SK-N-SH (cell line): ENCODE measurements at places on chromosomes 16 and 17. TPM values are rescaled to one million over a fixed set of nuclear protein-coding genes. Genes with fewer than 3 reads are reported as not detected.

DNA sequence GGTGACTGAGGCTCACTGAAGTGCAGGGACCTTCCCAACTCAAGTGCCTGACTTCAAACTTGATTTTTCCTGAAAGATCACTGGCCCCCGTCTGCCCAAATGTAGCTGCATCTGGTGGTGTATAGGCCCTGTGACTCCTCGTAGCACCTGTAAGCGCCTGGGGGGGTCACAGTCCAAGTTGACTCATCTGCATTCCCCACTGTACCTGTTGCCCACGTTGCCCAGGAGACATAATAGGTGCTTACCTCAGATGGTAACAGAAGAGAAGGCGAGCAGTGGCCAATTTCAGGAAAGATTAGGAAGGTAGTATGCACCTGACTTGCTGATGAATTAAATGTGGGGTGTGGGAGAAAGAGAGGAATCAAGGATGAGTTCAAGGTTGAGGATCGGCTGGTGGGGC lies 44.1 kb upstream of the EMP2 start:
- no peak for DNase-seq

DNA sequence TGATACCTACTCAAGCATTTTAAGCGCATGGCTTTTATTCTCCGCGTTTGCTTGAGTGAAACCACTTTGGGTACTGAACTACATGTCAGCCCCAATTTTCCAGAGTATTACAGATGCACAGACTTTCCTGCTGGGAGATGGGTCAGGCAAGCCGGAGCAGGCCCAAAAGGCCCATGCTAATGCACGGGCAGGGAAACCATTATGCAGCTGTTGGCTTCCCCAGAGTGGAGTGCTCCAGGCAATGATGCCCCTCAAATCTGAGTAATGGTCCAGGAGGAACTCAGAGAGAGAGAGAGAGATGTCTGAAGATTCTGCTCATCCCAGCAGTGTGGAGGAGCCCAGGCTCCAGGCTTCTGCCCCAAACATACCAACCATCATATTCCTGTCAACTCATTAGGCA lies 80.2 kb downstream of the CDH11 start:
- no peak for DNase-seq

DNA sequence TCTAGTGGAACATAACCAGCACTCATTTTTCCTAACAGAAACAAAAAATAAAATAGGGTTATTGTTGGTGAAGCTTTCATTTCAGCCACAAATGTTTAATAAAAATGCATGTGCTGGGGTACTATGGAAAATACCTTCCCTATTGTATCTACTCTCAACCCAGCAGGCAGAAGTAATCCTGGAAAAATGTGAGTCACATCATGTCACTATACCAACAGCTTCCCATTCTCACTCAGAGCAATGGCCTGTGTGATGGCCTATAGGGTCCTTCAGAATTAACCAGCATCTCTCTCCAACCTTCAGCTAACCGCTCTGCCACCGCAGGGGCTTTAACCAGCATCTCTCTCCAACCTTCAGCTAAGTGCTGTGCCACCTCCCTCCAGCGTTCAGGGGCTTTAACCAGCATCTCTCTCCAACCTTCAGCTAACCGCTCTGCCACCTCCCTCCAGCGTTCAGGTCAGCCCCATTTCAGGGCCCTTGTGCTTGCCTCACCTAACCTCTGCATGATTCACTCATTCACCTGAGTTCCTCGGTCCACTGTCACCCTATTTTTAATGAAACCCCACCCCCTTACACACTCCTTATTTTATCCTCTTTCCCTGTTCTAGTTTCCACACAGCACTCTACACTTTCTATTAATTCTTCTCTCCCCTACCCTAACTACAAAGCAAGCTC lies 34.0 kb downstream of the UBE2G1 start:
- no peak for DNase-seq

GRCh38 chr17:33233811-33234177 lies 59.3 kb downstream of the ASIC2 start:
- DNase-seq = peak; percentile 59

DNA sequence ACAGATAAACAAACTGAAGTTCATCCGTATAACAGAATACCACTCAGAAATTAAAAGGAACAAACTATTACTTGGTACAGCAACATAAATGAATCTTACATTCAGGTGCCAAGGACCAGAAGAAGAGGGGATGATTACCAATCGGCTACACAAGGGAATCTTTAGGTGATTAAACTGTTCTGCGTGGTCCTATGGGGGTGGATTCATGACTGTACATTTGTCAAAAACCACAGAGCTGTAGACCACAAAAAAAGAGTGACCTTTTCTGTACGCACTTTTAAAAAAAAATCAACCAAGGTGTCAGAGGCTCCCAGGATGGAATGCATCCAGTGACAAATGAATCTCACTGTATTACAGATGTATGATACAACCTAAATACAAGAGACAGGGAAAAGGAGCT lies 110.8 kb downstream of the CDYL2 start:
- DNase-seq = no peak

DNA sequence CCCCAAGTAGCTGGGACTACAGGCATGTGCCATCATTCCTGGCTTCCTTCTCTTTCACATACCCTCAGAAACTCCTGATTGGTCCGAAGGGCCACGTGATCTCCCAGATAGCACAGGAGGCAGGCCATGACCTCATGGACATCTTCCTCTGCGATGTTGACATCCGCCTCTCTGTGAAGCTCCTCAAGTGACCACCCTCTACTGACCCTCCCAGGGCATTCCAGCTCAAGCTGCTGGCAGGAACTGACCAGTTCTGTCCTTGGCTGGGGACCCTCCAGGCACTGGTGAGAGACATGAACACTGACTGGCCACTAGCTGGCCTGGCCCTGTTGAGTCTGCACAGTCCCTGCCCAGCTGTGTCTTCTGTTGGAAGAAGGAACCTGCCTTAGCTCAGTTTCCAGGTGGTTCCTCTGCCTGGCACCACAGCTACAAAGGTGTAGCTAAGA lies 5.6 kb downstream of the ERAL1 start:
- no peak for DNase-seq

GRCh38 chr17:44992242-44992939 lies 24.3 kb upstream of the C1QL1 start:
- no peak for DNase-seq

The CNGB1 gene
- polyA plus RNA-seq = 0.05 TPM in 1 of 2 replicates, not detected in the other

The C1QL1 gene
- 5.4 and 11.9 TPM in 2 replicates for polyA plus RNA-seq

The AMDHD2 gene
- 38.1 and 50.7 TPM in 2 replicates for polyA plus RNA-seq
